ENCODE measurements at places on chromosomes 1 and 21.

DNA sequence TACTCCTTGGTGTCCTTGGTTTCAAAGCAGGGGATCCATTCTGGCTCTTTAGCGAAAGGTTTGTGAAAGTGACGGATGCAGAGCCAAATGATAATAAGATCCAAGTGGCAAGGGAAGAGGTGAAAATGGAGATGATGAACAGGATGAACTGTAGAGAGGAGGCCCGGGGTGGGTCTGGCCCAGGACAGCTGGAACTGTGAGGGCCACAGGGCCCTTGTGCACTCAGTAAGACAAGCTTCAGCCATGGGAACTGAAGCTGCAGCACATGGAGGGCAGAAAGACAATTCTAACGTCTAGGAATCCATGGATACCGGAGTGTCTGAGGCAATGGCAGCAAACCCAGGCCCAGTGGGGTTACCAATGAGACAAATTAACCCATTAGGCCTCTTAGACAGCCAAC, 4.8 kb downstream of the KCNA2 start:
- DNase-seq: no peak

DNA sequence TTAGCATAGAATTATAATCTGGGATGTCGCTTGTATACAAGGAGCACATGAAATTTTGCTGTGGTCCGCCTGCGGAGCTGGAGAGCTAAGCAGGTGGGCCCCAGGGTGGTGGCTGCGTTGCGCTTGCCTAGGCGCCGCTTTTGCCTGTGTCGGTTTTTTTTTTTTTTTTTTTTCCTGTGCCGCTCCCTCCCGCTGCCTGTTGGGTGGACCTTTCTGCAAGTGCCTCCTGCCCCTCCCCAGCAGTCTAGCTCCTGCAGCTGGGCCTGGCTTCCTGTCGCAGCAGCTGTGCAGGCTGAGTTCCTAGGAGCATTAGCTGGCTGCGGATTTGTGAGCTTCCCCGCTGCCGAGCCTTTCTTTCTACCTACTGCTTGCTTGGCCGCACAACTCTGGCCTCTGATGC, 20.6 kb downstream of the PYHIN1 start:
- no peak for DNase-seq

DNA sequence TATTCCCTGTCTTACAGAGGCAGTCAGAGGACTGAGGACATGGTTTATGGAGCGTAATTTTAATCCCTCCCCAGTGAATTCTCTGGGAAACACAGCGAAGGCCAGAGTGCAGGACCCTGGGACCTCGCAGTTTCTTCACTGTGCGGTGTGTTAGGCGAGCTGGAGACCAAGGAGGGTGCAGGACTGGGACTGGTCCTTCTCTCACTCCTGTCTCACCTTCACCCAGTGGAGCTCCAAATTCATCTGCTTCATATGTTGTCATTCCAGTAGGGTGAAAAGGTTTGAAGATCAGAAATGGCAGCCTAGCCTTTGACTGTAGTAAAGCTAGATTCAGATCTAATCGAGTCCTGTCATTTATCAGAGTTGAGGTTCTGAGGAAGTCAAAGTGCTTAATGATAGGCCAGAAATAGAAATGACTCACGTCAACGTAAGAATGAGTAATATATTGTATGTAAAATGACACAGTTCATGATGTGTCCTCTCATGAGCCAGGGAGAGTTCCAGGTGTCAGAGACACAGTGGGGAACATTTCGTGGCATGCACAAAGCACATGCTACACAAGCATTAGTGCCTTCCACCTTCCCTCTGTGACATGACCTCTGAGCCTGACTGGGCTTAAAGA, 647.5 kb downstream of the SMYD3 start:
- DNase-seq: no peak

DNA sequence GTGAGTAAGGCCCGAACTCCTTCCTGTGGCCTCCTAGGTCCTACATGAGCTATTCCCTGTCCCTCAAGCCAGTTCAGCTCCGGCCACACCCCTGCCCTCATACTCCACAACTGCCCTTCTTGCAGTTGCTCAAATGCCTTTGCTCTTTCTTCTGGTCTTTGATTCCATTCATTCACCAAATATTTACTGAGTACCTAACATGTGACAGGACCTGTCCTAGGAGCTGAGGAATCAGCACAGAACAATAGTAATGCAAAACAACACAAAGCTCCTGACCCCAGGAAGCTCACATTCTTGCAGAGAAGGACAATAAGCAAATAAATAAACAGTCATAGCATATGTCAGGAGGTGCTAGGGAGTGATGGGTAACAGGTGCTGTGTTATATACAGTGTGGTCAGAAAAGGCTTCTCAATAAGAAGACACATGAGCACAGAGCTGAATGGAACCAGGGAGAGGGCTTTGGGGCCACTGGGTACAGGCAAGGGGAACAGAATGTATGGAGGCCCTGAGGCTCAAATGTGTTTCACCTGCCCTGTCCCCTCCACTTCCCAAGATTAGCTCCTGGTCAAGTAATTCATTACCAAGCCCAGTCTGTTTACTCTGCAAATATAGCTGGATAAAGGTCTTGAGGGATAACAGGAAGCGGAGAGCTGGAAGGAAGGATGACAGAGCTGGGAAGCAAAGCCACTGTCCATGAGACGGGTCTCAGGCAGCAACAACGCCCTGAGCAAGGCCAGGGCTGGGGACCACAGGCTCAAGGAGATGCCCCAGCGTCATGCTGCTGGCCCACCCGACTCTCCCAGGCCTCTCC, 145.1 kb downstream of the CSMD2 start:
- DNase-seq: no peak

DNA sequence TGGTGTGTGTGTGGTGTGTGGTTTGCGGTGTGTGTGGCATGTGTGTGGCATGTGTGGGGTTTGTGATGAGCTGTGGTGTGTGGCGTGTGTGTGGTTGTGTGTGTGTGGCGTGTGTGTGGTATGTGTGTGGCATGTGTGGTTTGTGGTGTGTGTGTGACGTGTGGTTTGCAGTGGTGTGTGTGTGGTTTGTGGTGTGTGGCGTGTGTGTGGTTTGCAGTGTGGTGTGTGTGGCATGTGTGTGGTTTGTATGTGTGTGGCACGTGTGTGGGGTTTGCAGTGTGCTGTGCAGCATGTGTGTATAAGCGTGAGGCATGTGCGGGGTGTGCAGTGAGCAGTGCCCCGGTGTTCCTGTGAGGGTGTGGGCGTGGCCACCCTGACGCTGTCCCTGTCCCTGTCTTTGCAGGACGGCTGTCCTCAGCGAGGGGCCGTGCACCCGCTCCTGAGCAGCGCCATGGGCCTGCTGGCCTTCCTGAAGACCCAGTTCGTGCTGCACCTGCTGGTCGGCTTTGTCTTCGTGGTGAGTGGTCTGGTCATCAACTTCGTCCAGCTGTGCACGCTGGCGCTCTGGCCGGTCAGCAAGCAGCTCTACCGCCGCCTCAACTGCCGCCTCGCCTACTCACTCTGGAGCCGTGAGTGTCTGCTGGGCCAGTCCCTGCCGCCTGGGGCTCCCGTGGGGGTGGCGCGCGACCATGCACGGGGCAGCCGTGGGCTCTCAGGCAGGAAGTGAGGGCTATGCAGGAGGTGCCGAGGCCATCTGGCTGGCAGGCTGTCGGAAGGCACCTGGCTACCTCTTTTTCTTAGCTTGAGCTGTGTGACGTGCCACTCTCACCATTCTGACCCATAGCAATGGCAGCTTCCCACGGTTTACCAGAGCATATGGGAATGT, 52.6 kb upstream of the TRAPPC10 start:
- no peak for DNase-seq

- no peak for DNase-seq
Measured at GRCh38 chr1:94270801-94271203, 33.4 kb upstream of the ARHGAP29 start.

DNA sequence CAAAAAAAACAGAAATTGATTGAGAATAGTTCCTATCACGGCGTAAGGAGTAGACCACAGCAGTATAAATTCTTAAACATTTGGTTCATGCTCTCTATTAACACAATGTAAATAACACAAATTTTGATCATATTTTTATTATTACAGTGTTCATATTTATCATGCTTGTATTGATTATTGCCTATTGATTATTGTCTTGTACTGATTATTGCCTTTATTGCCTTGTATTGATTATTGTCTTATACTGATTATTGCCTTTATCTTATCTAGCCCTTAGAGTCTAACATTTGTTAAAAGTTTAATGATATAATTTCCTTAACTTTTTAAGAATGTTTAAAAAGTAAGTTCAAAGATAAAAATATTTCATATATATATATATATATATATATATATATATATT, 460.7 kb downstream of the KCNT2 start:
- DNase-seq: no peak

GRCh38 chr1:223478606-223479005, 85.4 kb downstream of the CCDC185 start:
- DNase-seq: no peak

DNA sequence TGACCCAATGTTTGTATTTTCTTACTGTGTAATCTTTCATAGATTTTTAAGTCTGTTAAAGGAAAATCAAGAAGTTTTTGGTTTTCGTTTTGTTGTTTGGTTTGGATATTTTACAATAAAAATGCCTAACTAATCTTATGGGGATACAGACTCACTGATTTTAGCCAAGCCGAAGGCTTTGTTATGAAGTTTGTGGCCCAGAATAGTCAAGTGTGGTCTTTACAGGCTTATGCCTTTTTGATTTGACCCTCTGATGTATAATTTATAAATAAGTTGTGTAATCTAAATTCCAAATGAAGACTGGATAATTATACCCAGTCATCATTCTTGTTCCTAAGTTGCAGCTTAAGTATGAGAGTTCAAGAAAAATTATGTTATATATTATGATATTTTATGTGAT, 739.3 kb downstream of the ADGRL2 start:
- no peak for DNase-seq
